NCI-H1436 treated with DMSO at 0.1 percent for 48 hours (cell line): ENCODE measurements at places on chromosomes 13 and 19.
A peak's percentile ranks its signal among the peaks of the same experiment; 100 is the strongest.

DNA sequence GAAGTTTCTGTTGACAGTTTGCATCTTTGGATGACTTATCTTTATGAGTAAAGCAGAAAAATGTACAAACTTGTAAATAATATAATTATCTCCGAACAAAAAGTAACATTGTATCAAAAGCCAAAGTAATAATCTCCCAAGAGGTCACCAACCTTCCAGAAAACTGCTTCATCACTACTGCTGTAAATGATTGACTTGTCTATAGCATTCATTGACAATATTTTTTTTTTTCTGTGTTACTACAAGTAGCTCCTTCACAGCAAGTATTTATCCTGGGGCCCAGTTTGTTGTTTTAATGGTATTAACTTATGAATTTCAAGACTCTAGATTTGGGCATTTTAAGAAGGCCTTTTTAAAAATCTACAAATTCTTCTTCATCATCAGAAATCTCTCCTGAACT lies 242.4 kb downstream of the KLF12 start:
- DNase-seq, result no peak

GRCh38 chr13:77510156-77510555 lies 25.4 kb upstream of the SCEL start:
- DNase-seq, result no peak

DNA sequence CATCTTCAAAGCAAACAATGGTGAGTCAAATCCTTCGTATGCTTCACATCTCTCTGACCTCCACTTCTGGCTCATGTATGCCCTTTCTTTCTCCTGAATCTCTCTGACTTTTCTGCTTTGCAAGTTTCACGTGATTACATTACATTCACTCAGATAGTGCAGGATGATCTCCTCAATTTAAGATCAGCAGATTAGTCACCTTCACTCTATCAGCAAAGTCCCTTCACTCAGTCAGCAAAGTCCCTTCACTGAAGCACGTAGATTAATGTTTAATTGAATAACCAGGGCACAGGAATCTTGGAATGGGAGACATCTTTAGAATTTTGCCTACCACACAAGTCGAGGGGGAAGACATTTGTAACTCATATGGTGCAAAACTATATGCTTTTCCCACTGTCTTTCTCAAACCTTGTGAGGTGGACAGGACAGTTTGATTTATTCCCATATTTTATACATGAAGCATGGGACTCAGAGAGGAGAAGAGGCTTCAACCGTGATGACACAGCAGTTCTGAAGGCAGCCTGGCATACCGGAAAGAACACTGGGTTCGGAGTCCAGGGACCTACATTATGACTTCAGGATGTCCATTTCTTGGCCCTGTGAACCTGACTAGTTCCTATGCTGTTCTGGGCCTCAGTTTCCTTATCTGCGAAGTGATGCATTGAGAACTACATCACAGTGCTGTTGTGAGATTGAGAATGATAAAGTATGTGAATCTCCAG lies 23.3 kb downstream of the SIGLECL1 start:
- DNase-seq, result no peak

GRCh38 chr13:38753878-38754277 lies 67.0 kb downstream of the FREM2 start:
- DNase-seq, result no peak

GRCh38 chr19:43562698-43563241 lies 12.6 kb downstream of the XRCC1 start:
- DNase-seq, result peak; percentile 71
